ENCODE measurements at places on chromosomes 2 and 18. TPM values are rescaled to one million over a fixed set of nuclear protein-coding genes. Genes with fewer than 3 reads are reported as not detected.

GRCh38 chr2:1606046-1606400 is 138.3 kb downstream of the PXDN start:
- no peak overlapping the region for H3K4me3 ChIP-seq
- H3K36me3 ChIP-seq, result no peaks in the 10 kb centered on the region
- peaks cover 3% of the 10 kb centered on the region for H3K4me1 ChIP-seq

- no peak overlapping the region for H3K27ac ChIP-seq
- H3K4me1 ChIP-seq, result no peaks in the 10 kb centered on the region
- no peak overlapping the region for H3K4me3 ChIP-seq
- no peak for DNase-seq
- no peaks in the 10 kb centered on the region for H3K27me3 ChIP-seq
Observed at GRCh38 chr18:45997700-45998151, 30.6 kb upstream of the EPG5 start.

- no peak overlapping the region for H3K4me3 ChIP-seq
- no peak overlapping the region for H3K27ac ChIP-seq
- no peaks in the 10 kb centered on the region for H3K27me3 ChIP-seq
- H3K36me3 ChIP-seq, result no peaks in the 10 kb centered on the region
- DNase-seq, result no peak
- no peaks in the 10 kb centered on the region for H3K4me1 ChIP-seq
Observed at GRCh38 chr18:24875286-24875685, 414.8 kb downstream of the HRH4 start.

GRCh38 chr18:79548986-79549637 is 130.5 kb upstream of the CTDP1 start:
- H3K36me3 ChIP-seq, result no peaks in the 10 kb centered on the region
- no peaks in the 10 kb centered on the region for H3K27me3 ChIP-seq
- H3K27ac ChIP-seq, result no peak overlapping the region
- peak; percentile 48 for DNase-seq

DNA sequence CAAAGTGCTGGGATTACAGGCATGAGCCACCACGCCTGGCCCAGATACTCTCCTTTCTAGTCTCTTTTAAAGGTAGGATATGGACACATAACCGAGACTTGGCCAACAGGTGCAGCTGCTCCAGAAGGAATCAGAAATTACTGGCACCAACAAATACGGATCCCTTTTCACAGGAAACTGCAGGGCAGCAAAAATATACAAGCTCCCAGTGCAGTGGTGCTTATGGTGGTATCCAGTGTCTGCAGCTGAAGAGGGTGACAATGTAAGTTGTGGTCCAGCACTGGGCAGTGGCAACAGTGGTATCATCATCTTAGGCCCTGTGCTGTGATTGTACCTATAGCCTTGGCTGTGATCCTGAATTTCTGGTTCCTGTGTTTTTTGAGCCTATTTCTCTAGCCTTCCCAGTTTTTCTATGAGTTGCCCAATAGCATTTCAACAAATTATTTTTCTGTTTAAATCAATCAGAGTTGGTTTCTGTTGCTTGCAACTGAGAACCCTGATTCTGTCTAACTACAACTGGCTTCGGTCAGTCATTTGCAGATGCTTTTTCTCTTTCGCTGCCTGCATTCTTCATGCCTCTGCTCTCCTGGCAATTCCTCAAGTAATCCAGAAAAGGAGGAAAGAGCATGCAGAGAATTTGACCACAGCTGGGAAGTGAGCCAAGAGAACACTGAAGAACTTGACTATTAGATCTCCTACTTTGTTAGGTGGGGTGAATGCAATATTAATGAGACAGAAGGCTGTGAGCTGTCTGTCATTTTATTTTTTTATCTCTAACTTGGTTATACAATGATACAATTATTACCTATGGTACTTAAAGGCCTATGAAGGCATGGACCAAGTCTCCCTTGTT is 30.8 kb upstream of the EML4 start:
- no peak overlapping the region for H3K4me3 ChIP-seq
- H3K27me3 ChIP-seq, result no peaks in the 10 kb centered on the region
- H3K36me3 ChIP-seq, result no peaks in the 10 kb centered on the region
- peaks cover 16% of the 10 kb centered on the region for H3K4me1 ChIP-seq
- no peak for DNase-seq
- H3K27ac ChIP-seq, result no peak overlapping the region

- no peaks in the 10 kb centered on the region for H3K36me3 ChIP-seq
- no peak overlapping the region for H3K4me3 ChIP-seq
- DNase-seq, result peak; percentile 41
- H3K4me1 ChIP-seq, result no peaks in the 10 kb centered on the region
- no peak overlapping the region for H3K27ac ChIP-seq
Observed at GRCh38 chr18:13918898-13919297, 3.6 kb upstream of the MC2R start.

DNA sequence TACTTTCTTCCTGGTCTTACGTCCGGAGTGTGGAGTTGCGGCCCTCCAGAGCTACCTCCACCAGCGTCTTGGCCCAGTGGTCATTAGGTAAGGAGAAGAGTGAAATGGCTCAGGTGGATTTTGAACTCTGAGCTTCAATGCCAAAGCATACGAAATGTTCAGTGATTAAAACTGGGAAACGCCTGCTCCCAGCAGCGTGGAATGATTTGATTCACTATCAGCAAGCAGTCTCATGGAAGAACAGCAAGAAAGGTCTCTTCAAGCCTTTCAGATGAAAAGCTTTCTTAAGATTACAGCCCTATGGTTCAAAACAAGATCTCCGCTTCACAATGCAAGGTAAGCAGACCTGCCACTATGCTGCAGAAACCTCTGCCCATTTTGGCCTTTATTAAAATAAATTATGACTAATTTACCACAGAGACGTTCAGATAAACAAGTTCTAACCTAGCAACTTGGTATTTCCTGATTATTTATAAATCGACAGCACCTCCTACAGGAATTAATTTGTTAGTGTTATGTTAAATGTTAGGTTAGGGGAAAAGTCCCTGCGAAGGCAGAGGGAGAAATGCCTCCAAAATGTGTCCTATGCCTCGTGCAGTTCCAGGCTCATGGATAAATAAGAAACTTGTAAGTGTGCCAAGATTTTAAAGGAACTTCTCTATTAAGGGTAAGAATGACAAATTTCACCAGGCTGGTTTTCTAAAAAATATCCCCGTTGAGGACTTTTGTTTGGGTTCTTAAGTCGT is 10.1 kb downstream of the SP9 start:
- H3K27ac ChIP-seq, result no peak overlapping the region
- H3K4me1 ChIP-seq, result no peaks in the 10 kb centered on the region
- peaks cover 34% of the 10 kb centered on the region for H3K27me3 ChIP-seq

DNA sequence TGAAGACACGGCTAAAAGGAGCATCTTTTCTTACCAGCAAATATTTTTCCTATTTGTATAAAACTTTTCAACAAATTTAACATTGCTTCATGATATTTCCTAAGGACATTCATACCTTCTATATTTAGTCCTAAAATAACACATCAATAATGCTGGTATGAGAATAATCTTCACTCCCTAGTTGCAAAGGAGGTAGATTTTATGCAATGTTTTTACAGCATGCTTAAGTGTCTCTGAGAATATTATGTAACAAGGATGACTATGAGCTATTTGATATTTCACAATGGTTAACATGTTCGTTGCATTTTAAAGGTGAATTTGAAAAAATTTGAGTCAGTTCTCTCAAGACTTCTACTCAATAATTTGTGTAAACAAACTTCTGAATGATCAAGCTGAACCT is 506.7 kb downstream of the NUP35 start:
- H3K27ac ChIP-seq, result no peak overlapping the region
- H3K36me3 ChIP-seq, result no peaks in the 10 kb centered on the region
- H3K4me3 ChIP-seq, result no peak overlapping the region

GRCh38 chr2:8138923-8139667 is 542.8 kb upstream of the ID2 start:
- no peak overlapping the region for H3K4me3 ChIP-seq
- no peaks in the 10 kb centered on the region for H3K36me3 ChIP-seq
- H3K4me1 ChIP-seq, result no peaks in the 10 kb centered on the region
- no peak for DNase-seq
- H3K27me3 ChIP-seq, result no peaks in the 10 kb centered on the region
- no peak overlapping the region for H3K27ac ChIP-seq

DNA sequence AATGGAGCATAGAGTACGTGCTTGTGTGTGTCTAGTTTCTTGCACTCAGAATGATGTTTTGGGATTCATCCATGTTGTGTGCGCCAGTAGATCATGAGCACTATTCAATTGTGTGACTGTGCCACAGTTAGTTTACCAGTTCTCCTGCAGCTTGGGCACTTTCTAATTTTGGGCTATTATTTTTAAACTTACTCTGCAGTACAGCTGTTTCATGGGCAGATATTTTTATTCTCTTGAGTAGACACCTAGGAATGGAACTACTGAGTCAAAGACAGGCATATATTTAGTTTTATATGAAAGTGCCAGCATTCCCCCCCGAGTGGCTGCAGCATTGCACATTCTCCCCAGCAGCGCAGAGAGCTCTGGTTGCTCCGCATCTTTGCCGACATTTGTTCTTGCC is 74.8 kb downstream of the IL1R2 start:
- no peak for DNase-seq
- no peaks in the 10 kb centered on the region for H3K36me3 ChIP-seq
- no peak overlapping the region for H3K4me3 ChIP-seq
- no peak overlapping the region for H3K27ac ChIP-seq
- H3K27me3 ChIP-seq, result no peaks in the 10 kb centered on the region

Gene VWA3B
- 0.35 TPM for total RNA-seq

Gene CFLAR
- total RNA-seq, result 263 TPM

Gene ACTG2
- 13.7 TPM for total RNA-seq

Gene LOXHD1
- total RNA-seq, result 0.25 TPM

Gene RAB10
- 122 TPM for total RNA-seq

Gene IL36A
- not detected for total RNA-seq

Gene SPDYA
- 1.6 TPM for total RNA-seq

Gene RPRM
- 0.16 TPM for total RNA-seq

Data from kidney (tissue), 22 donors.